ENCODE measurements at places on chromosomes 3 and 15. TPM values are rescaled to one million over a fixed set of nuclear protein-coding genes. Genes with fewer than 3 reads are reported as not detected.
A peak's percentile ranks its signal among the peaks of the same experiment; 100 is the strongest.

DNA sequence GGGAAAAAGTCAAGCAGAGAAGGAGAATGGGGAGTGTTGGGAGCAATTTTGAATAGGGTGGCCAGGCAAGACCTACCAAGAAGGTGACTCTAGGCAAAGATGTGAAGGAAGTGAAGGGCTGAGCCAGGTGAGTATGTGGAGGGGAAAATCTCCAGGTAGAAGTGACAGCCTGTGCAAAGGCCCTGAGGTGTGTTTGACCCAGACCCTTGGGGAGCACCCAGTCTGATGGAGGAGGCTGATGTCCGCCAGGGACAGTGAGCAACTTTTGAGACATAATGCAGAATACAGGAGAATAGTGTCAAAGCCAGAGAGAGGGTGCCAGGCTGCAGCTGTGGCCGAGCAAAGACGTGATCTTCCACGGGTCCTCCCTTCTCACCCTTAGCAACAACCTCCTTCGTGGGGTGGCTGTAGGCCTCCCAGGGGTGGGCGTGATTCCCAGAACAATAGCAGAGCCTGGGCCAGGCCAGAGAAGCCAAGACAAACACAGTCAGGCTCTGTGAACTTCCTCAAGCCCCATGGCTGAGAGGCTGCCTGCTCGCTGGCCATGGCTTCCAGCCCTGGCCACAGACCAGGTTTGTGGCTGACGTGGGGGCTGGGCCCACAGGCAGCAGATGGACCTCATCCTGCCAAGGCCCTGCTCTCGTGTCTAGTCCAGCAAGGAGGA, 58.1 kb downstream of the SLC6A6 start:
- H3K4me3 ChIP-seq: no peak overlapping the region
- peak; percentile 51 for DNase-seq
- H3K4me1 ChIP-seq: peaks cover 15% of the 10 kb centered on the region
- peaks cover 13% of the 10 kb centered on the region for H3K36me3 ChIP-seq
- H3K27me3 ChIP-seq: no peaks in the 10 kb centered on the region

UMPS gene
- 27.6 TPM for total RNA-seq

CDHR4 gene
- 7.8 TPM for total RNA-seq

DNA sequence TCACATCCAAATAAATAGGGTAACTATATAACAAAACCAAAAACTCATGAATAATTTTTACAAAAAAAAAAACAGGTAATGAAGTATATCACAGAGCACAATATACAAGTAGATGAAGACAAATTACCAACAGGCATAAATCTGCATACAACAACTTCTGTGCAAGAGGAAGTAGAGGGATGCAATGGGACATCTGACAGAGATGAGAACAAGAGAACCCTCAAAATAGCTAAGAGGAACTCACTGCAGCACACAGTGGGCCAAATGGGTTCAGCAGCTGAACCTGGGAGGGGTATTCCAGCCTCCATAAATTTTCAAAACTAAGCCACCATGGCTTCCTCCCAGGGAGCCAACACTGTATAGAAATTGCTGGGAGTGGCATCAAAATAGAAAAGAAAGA, 9.6 kb upstream of the BTLA start:
- DNase-seq: no peak
- H3K36me3 ChIP-seq: no peaks in the 10 kb centered on the region
- no peaks in the 10 kb centered on the region for H3K27me3 ChIP-seq
- H3K4me1 ChIP-seq: peaks cover 3% of the 10 kb centered on the region
- no peak overlapping the region for H3K4me3 ChIP-seq

GRCh38 chr15:80159811-80160569, 7.2 kb downstream of the FAH start:
- no peaks in the 10 kb centered on the region for H3K36me3 ChIP-seq
- H3K27me3 ChIP-seq: no peaks in the 10 kb centered on the region
- DNase-seq: no peak

DNA sequence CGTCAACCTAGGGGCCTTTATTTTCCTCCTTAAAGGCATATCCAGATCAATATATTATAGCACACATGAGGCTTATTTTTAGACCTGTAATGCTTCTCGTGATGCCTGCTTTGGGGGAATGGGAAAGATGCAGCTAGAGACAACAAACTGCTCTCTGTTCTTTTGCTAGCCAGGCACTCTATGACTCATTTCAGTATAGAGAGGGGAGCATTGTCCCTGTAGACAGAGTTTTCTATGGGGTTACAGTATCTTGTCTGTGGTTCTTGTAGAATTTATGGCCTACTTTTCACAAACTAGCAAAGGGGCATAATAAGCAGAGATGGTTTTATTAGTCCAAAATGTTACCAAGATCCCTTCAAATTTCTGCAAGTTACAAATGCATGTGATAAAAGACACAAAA, 305.6 kb downstream of the LSAMP start:
- no peaks in the 10 kb centered on the region for H3K27me3 ChIP-seq
- no peaks in the 10 kb centered on the region for H3K4me1 ChIP-seq
- no peaks in the 10 kb centered on the region for H3K36me3 ChIP-seq
- no peak overlapping the region for H3K27ac ChIP-seq
- no peak for DNase-seq
- H3K4me3 ChIP-seq: no peak overlapping the region

GRCh38 chr3:168284728-168285127, 189.0 kb upstream of the GOLIM4 start:
- H3K4me3 ChIP-seq: no peak overlapping the region
- no peak overlapping the region for H3K27ac ChIP-seq
- no peaks in the 10 kb centered on the region for H3K36me3 ChIP-seq
- no peak for DNase-seq

- no peak overlapping the region for H3K27ac ChIP-seq
- no peaks in the 10 kb centered on the region for H3K4me1 ChIP-seq
- no peaks in the 10 kb centered on the region for H3K36me3 ChIP-seq
- no peak for DNase-seq
Observed at GRCh38 chr15:44186705-44187104, 8.4 kb downstream of the FRMD5 start.

PDE12 gene
- total RNA-seq: 10.5 TPM

DNA sequence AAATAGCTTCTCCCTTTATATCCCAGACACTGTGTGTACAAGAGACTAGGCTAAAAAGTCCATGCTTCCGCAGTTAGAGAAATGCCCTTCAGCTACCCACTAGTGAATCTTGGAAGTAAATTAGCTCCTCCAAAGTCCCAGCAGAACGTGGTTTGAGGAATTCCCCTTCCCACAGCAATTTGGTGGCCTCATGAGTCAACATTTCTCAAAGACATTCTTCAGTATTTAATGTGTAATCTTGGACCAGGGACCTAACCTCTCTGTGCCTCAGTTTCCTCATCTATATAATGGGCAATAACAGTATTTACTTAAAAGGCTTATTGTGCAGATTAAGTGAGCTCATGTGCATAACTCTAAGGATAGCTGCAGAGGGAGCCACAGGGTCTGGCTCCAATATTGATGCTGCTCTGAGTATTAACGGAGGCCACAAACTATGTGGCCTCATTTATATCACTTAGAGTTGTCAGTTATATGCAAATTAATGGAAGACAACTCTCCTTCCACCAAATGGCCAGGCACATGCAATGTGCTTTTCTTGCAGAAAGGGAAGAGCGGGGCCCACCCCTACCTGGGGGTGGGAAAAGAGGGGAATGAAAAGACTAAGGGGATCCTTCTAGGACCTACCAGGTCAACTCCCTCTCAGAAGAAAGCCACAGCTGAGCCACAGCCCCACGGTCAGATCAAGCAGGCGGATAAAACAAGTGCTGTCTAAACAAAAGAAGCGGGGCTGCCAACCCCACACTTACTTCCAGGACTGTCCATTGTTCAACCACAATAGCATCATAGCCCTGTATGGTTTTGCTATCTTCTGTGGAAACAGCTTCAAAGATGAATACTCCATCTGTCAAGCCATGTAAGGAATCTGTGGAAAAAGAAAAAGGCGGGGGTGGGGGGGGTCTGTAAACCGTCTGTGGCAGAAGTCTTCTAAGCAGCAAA, 92.4 kb downstream of the OXNAD1 start:
- no peaks in the 10 kb centered on the region for H3K4me1 ChIP-seq
- H3K27me3 ChIP-seq: no peaks in the 10 kb centered on the region
- peaks cover 2% of the 10 kb centered on the region for H3K36me3 ChIP-seq
- no peak for DNase-seq
- no peak overlapping the region for H3K4me3 ChIP-seq
- H3K27ac ChIP-seq: no peak overlapping the region

DNA sequence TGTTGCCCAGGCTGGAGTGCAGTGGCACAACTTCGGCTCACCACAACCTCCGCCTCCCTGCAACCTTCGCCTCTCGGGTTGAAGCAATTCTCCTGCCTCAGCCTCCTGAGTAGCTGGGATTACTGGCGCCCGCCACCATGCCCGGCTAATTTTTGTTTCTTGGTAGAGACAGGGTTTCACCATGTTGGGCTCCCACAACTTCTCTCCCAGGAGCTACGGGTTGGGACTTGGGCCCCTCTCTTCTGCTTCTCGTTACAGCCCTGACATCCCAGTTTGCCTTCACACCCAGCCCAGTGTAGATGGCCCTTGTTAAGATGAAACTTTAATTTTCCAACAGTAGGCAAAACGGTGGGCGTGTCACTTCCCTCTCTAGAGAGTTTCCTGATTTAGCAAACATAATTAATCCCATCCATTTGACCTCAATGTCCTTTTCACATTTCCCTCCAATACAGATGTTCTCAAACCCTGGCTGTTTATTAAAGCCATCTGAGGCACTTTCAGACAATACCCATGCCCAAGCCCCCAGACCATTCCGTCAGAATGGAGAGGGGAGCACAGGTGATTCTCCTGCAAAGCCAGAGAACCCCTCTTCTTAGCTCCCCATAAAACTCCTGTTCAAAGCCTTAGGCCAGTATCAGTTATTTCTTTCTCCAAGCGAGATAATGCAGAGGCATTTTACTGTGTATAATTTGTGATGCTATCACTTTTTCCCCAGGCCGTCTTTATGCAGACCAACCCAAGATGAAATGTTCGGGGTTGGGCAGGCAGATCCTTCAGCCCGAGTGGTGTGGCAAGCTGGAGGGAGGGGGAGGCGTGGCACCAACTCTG, 245.7 kb downstream of the XXYLT1 start:
- no peaks in the 10 kb centered on the region for H3K27me3 ChIP-seq
- no peak overlapping the region for H3K27ac ChIP-seq
- DNase-seq: no peak

ANKRD63 gene
- total RNA-seq: not detected

C3orf18 gene
- 5.7 TPM for total RNA-seq

DNA sequence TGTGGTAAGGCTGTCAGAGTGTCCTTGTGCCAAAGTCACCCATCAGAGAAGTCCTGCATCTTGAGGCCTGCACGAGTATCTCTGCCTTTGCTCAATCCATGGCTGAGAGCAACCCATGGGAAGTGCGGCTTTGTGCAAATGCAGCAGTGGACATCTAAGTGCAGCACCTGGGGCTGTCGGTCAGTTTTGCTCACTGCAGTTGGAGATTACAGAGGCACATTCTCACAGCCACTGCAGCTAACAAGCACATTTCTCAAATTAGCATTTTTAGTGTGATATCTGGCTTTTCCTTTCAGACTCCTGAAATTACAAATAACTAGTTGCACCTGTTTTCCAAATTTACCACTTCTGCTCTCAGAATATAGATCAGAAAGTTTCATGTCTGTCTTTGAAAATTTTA, 81.5 kb upstream of the DAZL start:
- no peak overlapping the region for H3K4me3 ChIP-seq
- no peaks in the 10 kb centered on the region for H3K36me3 ChIP-seq
- no peaks in the 10 kb centered on the region for H3K27me3 ChIP-seq
- no peaks in the 10 kb centered on the region for H3K4me1 ChIP-seq
- no peak for DNase-seq

- H3K27me3 ChIP-seq: no peaks in the 10 kb centered on the region
- no peak overlapping the region for H3K27ac ChIP-seq
- no peak overlapping the region for H3K4me3 ChIP-seq
- no peaks in the 10 kb centered on the region for H3K36me3 ChIP-seq
Observed at GRCh38 chr3:50417637-50418033, 58.3 kb upstream of the TMEM115 start.

DNA sequence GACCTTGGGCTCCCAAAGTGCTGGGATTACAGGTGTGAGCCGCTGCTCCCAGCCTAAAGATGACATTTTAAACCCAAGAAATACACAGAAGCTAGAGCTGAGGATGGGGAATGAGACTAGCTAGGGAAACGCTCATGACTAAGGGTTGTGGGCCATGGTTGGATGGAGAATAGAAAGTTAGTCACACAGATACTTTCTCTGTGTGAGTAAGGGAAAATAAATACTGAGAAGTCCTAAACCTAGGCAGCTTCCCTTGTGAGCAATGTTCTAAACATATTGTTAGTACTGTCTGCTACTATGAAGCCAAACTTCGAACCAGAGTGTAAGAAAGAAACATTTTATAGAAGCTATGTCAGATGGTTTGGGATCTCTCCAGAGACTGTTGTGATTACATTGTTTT, 304.8 kb upstream of the STAC start:
- H3K4me1 ChIP-seq: no peaks in the 10 kb centered on the region
- no peak for DNase-seq
- no peaks in the 10 kb centered on the region for H3K36me3 ChIP-seq

- H3K4me3 ChIP-seq: no peak overlapping the region
- H3K27ac ChIP-seq: no peak overlapping the region
- H3K27me3 ChIP-seq: no peaks in the 10 kb centered on the region
- H3K4me1 ChIP-seq: no peaks in the 10 kb centered on the region
Observed at GRCh38 chr3:118948146-118948545, 86.5 kb downstream of the IGSF11 start.

CCDC9B gene
- total RNA-seq: 4.4 TPM

DNA sequence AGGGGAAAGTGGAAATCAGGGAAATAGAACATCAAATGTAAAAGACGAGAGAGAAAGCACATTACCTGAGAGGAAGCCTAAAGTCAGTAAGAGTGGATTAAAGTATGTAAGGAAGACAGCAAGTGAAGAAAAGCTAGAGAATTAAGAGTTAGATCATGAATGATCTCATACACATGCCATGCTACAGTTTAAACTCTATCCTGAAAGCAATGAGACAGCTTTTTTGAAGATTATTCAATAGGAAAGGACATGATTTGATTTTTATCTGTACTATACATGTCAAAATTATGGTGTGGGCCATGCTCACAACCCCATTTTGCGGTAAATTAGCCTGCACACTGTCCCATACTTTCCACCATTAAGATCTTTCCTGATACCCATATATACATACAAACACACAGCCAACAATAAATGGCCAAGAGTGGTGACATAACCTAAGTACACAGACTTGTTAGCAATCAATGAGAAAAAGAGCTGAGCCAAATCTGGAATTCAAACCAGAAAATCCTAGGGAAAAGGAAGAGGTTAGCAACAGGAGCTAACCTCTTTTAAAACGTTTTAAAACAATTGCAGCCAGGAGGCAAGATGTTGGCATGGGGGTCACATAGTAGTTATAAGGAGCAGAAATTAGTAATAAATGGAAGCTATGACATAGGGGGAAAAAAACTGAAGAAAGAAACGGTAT, 4.5 kb downstream of the MYO9A start:
- peaks cover 18% of the 10 kb centered on the region for H3K4me1 ChIP-seq
- no peak for DNase-seq
- no peak overlapping the region for H3K27ac ChIP-seq
- H3K36me3 ChIP-seq: no peaks in the 10 kb centered on the region

- no peak overlapping the region for H3K27ac ChIP-seq
- no peak for DNase-seq
- H3K4me1 ChIP-seq: no peaks in the 10 kb centered on the region
- no peaks in the 10 kb centered on the region for H3K36me3 ChIP-seq
Observed at GRCh38 chr3:139909811-139910210, 25.2 kb upstream of the CLSTN2 start.

Data from lung (tissue), 17 donors.